ENCODE measurements at places on chromosomes 7 and 10.
A peak's percentile ranks its signal among the peaks of the same experiment; 100 is the strongest.

DNA sequence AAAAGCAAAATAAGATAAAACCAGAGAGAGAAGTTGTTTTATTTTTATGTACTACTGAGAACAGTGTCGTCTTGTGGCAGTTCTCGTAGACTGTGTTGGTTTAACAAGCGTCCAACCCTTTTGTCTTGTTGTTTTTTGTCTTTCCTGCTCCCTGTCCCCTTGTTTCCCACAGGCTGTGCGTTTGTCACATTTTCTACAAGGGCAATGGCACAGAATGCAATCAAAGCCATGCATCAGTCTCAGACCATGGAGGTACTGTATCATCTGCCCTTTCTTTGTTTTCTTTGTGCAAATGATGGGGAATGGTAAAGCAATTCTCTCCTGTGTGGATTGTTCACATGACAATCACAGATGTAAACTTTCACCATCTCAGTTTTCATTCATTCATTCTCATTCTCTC, 248.8 kb downstream of the CELF2 start:
- no peaks in the 10 kb centered on the region for H3K36me3 ChIP-seq
- peaks cover 13% of the 10 kb centered on the region for H3K4me1 ChIP-seq
- H3K4me3 ChIP-seq, result no peak overlapping the region
- no peak for DNase-seq
- no peaks in the 10 kb centered on the region for H3K27me3 ChIP-seq
- H3K27ac ChIP-seq, result no peak overlapping the region

GRCh38 chr7:75866114-75866488, 12.7 kb upstream of the RHBDD2 start:
- no peak overlapping the region for H3K27ac ChIP-seq
- H3K4me1 ChIP-seq, result no peaks in the 10 kb centered on the region
- no peaks in the 10 kb centered on the region for H3K27me3 ChIP-seq
- H3K36me3 ChIP-seq, result no peaks in the 10 kb centered on the region

DNA sequence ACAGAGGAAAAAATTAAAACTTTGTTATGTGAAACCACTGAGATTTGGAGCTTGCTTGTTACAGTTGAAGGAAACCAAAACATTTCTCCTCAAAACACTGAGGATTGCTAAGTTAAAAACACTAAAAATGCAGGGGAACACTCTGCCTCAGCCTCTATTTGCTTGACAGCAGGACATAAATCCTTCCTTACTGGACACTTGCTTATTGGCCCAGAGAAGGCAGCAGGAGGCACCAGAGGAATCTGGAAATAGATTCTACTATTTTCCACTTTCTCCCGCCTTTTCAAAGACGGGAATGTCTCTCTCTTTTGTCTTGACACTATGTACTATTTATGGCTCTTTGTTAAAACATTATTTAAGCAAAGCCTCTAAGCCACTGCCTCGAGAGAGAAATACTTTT, 67.9 kb downstream of the MTURN start:
- H3K27me3 ChIP-seq, result no peaks in the 10 kb centered on the region
- no peak for DNase-seq
- peak overlapping the region; percentile 80 for H3K27ac ChIP-seq
- no peaks in the 10 kb centered on the region for H3K36me3 ChIP-seq

- no peak for DNase-seq
- H3K4me1 ChIP-seq, result no peaks in the 10 kb centered on the region
- no peak overlapping the region for H3K27ac ChIP-seq
- H3K36me3 ChIP-seq, result no peaks in the 10 kb centered on the region
- H3K27me3 ChIP-seq, result no peaks in the 10 kb centered on the region
Observed at GRCh38 chr10:131727560-131727959, 173.2 kb upstream of the PPP2R2D start.

GRCh38 chr10:93067443-93068365, 6.0 kb upstream of the CYP26A1 start:
- no peak for DNase-seq
- H3K4me3 ChIP-seq, result no peak overlapping the region
- no peak overlapping the region for H3K27ac ChIP-seq

- no peak overlapping the region for H3K27ac ChIP-seq
- no peaks in the 10 kb centered on the region for H3K36me3 ChIP-seq
- H3K4me1 ChIP-seq, result no peaks in the 10 kb centered on the region
- no peak overlapping the region for H3K4me3 ChIP-seq
- no peaks in the 10 kb centered on the region for H3K27me3 ChIP-seq
- DNase-seq, result no peak
Observed at GRCh38 chr10:46234431-46235060, 52.3 kb upstream of the ANTXRL start.

GRCh38 chr7:24908727-24909126, 71.3 kb downstream of the OSBPL3 start:
- H3K27me3 ChIP-seq, result no peaks in the 10 kb centered on the region
- H3K27ac ChIP-seq, result peak overlapping the region; percentile 67
- H3K36me3 ChIP-seq, result peaks cover 24% of the 10 kb centered on the region
- no peak for DNase-seq
- H3K4me3 ChIP-seq, result no peak overlapping the region

GRCh38 chr10:47020471-47020870, 109.2 kb downstream of the PTPN20 start:
- H3K27ac ChIP-seq, result no peak overlapping the region
- H3K36me3 ChIP-seq, result no peaks in the 10 kb centered on the region
- no peak overlapping the region for H3K4me3 ChIP-seq
- no peaks in the 10 kb centered on the region for H3K27me3 ChIP-seq
- no peaks in the 10 kb centered on the region for H3K4me1 ChIP-seq
- DNase-seq, result no peak

Measured in Karpas-422 (cell line).